ENCODE measurements at places on chromosomes 5 and 9.

DNA sequence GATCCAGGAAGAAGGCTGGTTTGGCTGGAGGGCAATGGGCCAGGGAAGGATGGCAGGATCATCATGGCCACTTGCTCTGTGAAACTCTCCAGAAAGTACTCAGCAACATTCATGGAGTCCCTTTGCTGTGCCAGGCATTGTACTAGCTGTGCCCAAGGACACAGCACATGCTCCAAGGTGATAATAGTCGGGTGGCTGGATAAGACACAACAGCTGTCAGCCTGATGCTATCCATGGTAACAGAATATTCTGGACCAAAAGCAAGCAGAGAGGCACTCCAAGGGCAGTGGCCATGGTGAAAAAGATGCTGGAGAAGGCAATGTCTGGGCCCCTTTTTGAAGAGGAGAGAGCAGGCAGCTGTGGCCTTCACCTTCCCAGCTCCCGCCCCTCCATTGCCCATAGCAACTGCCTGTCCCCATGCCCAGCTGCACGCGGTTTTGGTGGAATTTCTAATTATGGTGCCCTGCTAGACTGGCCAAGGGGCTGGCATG lies 113.8 kb upstream of the CPEB4 start:
- DNase-seq = no peak

GRCh38 chr5:16538006-16538405 lies 72.4 kb upstream of the ZNF622 start:
- no peak for DNase-seq

DNA sequence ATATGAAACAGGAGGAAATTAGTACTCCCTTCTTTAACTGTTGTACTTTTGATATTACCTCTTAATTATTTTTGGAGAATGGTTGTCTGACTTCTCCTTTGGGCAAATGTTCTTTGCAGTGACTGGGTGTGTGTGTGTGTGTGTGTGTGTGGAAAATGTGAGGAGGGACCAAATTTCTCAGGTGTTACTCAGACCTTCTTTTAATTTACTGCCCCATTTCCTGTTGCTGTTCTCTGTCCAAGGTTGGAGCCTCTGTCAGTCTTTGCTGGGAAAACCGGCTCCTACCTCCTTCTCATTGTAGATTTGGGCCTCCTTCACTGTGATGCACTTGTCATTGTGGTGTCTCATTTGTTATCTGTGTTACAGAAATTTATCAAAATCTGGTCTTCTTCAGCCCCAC lies 68.4 kb downstream of the PBX3 start:
- no peak for DNase-seq

GRCh38 chr9:123412171-123412820 lies 56.3 kb downstream of the CRB2 start:
- DNase-seq = no peak

DNA sequence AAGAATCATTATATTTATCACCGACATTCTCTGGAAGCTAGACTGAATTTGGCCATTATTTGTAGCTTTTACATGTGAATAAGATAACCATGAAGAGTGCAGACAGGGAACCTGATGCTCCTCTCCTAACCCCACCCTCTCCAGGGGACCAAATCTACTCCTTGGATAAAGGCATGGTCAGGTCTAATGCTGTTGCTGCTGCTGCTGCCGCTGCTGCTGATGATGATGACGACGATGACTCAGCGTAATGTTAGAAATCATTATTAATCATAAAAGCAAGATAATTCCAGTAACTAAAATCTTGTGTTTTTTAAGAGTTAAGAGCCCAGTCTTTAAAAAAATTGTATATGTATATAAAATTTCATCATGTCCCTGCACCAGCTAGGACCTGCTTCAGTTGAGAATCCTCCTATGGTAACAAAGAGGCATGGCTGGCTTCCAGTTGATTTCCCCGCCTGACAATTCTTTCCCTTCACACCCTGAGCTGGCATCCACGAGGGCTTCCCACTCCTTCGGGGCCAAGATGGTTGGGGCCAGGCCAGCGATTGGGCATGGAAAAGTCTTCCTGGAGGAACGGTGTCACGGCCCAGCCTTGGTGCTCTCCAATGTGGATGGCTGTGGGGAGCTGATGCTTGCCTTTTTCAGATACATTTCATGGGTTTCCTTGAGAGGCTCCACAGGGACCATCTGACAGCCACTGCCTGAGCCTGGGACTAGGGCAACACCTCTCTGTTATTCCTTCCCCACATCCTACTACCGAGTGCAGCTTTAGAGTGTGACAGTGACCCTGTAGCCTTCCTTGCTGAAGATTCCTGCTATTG lies 400.0 kb downstream of the CTNND2 start:
- no peak for DNase-seq

GRCh38 chr5:158390577-158390976 lies 531.6 kb upstream of the CLINT1 start:
- DNase-seq = no peak

GRCh38 chr5:52077941-52078815 lies 694.9 kb downstream of the ISL1 start:
- DNase-seq = no peak

GRCh38 chr5:41193456-41194205 lies 19.7 kb downstream of the C6 start:
- no peak for DNase-seq

DNA sequence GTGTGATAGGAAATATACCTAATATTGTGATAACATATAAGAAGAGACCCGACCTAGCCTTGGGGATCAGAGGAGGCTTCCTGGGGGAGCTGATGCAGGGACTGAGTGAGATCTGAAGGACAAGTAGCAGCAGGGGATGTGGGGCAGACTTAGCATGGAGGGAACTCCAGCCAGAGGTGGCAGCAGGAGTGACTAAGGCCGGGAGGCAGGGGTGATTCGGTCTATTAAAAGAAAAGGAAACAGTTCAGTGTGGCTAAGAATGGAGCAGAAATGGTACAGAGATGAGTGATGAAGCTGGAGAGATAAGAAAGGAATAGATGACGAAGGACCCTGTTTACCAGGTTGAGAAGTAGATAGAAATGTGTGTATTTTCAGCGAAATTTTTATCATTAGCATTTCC lies 408.8 kb downstream of the ENC1 start:
- DNase-seq = no peak

DNA sequence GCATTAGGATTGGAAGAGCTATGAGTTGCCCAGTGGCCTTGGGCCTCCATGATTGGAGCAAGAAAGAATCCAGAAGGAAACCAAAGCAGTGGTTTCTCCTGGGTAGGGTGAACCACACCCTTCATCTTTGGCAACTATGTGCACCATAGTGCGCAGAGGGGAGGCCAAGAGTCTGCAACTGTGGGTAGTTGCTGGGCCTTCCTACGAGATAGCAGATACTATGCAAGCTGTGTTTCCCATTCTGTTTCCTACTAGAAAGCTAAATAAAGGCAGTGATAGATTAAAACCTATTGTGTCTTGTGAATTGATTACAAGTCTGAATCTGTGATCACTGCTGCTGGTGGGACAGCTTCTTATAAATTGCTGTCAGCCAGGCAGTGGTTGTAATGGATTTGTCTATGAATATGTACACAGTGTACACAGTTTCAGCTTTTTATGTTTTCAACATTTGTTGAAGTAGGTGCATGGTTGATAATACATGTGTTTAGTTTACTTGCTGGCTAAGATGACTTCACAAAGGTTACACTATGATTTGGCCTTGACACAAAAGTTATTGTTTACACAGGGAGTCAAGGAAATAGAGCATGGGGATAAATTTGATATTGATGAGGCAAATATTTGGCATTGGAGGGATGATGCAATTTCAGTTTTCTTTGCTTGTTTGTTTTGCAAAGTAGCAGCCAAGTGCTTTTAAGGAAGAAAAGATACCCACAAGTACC lies 23.7 kb upstream of the PDE8B start:
- no peak for DNase-seq

DNA sequence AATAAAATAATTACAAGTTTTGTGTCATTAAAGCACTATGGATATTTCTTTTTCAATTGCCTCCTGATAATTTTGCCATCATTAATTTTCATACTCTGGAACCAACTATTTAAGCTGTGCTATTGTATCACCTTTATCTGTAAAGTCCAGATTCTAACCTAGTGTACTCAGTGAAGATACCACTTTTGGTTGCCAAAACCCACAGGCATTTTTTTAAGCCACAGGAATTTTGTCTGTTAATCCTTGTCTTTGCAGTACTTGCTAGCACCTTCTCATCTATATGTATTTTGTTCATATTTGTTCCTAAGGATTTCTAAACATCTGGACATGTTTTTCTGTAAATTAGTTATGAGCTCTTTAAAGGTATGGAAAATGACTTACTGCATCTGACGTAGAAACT lies 481.4 kb upstream of the DAB2 start:
- no peak for DNase-seq

GRCh38 chr5:143004361-143005145 lies 234.4 kb downstream of the ARHGAP26 start:
- DNase-seq = no peak

DNA sequence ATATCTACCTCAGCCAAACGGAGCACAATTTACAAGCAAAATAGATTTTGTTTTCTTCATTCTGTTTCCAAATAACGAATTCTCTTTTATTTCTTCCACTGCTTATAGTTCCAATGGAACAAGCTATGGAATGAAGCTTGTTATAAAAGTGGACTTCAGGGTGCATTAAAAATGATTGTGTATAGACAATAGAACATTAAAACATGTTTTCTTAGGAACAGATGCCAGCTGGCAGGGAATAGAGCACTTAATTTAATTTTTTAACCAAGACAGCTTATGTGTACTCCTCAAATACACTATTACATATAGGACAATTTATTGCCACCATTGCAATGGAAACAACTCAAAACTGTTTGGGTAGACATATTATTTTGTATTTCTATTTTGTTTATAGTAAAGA lies 860.1 kb upstream of the TYRP1 start:
- no peak for DNase-seq

DNA sequence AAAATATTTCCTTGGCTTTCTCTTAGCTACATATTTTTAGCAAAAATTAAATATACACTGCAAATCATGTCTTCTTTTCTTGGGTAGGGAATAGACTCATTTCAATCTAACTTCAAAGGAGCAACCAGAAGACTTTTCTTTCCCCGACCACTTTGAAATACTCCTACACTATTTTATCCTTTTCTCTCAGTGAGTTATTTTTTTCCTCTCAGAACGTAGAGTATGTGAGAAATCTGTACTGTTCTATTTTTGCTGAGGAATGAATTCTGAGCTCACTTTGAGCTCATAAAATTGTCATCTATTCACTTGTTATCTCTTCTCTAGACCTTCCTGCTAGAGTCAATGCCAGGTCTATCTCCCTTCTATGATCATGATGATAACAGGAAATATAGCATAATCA lies 22.2 kb upstream of the DAPK1 start:
- no peak for DNase-seq

DNA sequence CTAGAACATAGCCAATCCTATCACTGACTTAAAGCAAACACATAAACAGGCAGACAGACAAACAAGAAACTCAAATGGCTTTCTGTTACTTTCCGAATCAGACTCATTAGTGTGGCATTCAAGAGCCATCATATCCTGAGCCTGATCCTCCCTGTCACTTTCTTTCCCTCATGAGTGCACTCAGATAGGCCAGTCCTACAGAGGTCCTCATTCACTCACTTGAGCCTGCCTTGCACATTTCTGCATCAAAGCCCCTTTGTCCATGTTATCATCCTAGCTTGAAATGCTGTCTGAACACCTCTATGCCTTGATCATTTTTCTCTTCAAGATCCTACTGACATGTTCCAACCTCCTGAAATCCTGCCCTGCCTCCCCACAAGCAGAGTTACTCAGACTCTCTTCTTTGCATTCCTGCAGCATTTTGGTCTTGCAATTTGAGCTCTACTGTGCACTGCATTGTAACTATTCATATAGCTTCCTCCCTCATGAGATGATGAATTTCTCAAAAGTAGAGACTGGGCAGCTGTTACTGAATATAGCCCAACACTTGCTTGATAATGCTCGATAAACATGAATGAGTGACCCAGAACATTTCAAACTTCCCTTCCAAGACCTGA lies 126.9 kb downstream of the PALM2AKAP2 start:
- DNase-seq = no peak

GRCh38 chr5:132628814-132629213 lies 29.2 kb upstream of the IL13 start:
- no peak for DNase-seq

- DNase-seq = no peak
These were observed 73.9 kb downstream of the FOXD1 start for GRCh38 chr5:73374520-73375190.

GRCh38 chr5:30690931-30691330 lies 502.6 kb upstream of the CDH6 start:
- no peak for DNase-seq

- no peak for DNase-seq
These were observed 139.9 kb upstream of the PRLR start for GRCh38 chr5:35369965-35370790.

GRCh38 chr9:71632776-71633175 lies 135.5 kb downstream of the CEMIP2 start:
- no peak for DNase-seq

DNA sequence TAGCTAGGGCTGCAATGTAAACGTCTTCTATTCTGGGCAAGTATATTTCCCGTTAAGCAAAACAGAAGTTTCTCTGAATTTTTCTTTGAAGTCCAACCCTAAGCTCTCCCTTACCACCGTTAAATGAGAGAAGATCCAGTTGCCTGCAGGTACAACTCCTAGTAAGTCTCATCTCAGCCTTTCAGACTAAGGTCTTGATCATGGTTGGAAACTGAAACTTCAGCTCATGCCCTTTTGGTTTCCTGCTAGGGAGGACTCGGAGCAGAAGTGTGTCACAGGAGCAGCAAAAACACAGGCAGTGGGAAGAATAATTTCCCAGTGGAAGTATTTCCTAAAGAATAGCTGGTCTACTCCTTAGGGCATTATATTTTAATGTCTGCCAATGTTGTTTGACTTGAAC lies 717.9 kb downstream of the PRELID2 start:
- DNase-seq = no peak

- no peak for DNase-seq
These were observed 100.5 kb downstream of the TLE4 start for GRCh38 chr9:79672236-79672635.

Measured in activated T-helper 1 cell treated with anti-CD3 and anti-CD28 coated beads, Interleukin-2, amount 50 U/mL, for 16 hours (primary cell).